ENCODE measurements at places on chromosomes 7 and 10.

DNA sequence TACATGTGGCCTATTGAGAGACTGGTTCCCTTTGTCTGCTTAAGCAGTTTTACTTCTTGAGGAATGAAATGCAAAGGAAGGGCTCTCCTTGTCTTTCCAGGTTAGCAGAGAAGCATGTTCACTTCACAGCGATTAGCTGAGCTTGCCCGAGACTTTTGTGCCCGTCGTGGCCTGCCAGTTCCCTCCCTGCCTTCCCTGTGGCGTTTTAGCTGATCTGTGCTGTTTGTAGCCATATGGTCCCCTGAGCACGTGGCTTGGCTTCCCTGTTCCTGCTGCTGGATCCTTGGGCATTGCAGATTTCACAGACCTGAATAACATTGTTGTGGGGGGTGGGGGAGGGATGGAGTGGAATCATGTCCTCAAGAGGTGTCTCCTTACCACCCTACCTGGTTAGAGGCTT lies 61.8 kb downstream of the SND1 start:
- no peak for DNase-seq

DNA sequence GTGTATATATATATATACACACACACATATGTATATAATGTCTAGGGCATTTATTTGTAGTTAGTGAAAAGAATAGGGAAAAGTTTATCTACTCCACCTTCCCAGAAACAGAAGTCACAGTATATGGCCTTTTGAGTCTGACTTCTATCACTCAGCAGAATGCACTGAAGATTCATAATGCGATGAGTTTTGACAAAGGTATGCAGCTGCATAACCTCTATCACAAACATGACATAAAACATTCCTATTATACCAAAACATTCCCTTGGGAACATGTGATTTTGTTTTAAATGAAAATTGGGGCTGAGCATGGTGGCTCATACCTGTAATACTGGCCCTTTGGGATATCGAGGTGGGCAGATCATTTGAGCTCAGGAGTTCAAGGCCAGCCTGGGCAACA lies 137.3 kb upstream of the EEPD1 start:
- peak; percentile 34 for DNase-seq

DNA sequence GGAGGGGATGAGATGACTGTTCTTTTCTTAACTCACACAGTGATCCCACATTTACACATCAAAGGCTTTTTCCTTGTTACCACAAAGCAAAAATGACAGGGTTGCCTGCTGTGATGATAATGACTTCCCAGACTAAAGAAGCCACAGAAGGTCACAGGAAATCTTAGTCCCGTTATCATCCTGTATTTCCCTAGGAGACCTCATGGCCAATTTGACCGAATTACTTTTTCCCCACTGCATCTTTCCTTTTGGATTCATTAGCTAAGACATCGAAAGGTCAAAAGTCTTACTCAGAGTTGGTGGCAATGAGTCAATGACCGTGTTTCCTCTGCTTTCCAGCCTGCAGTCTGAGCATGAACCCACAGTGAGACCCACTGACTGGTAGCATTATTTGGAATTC lies 130.1 kb upstream of the INHBA start:
- no peak for DNase-seq

GRCh38 chr7:116521046-116521664 lies 3.7 kb upstream of the CAV1 start:
- DNase-seq = no peak

GRCh38 chr7:50266635-50267386 lies 37.7 kb upstream of the IKZF1 start:
- no peak for DNase-seq

GRCh38 chr7:113875224-113875623 lies 43.6 kb downstream of the PPP1R3A start:
- DNase-seq = no peak

DNA sequence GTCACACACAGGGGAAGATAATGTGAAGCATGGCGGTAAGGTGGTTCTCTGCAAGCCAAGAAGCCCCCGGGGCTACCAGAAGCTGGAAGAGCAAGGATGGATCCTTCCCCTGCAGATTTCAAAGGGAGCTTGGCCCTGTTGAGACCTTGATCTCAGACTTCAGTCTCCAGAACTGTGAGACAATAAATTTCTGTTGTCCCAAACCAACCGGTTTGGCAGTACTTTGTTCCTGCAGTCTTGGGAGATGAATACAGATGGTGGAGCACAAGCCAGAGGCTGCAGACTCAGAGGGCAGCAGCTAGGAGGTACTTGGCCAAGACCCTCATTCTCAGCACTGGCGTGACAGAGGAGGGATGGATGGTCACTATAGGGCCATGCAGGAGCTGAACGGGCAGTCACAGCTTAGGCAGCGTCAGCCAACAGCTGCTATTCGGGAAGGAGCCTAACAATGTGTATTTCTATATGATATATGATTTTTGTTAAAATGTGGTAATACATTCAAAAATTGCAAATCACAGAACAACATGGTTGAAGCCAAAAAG lies 387.3 kb downstream of the TNS3 start:
- DNase-seq = no peak

DNA sequence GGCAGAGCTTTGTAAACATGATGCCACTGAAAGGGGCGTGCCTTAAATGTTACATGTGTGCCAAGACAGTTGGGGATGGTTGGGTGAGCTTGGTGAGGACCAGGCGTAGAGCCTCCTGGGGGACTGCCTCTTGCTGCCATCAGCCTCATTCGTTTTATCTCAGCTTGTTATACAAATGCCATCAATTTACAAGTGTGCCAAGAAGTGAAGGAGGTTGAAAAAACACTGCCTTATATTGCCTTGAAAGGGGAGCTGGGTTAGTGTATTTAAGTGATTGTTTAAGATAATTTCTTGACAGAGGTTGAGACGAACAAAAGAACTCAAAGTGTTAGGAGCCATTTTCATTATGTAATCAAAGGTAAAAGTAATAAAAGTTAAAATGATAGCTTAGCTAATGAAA lies 354.7 kb downstream of the PHTF2 start:
- DNase-seq = no peak

DNA sequence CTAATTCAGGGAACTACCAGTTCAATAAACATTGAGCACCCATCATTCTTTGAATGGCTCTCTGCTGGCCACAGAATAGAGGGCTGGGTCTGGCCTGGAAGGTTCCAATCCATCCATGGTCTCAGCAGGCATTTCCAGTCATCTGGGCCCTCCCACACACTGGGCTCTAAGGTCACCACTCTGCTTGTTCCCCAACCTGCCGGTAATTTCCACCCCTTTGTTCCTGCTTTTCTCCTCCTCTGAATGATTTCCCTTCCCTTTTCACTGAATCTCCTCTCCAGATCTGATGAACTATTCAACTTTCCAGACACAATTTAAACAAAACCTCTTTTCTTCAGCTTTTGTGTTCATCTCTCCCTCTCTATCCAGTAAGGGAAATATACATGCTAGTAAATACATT lies 2.6 kb downstream of the BZW2 start:
- no peak for DNase-seq

GRCh38 chr10:29719281-29719675 lies 84.5 kb upstream of the SVIL start:
- no peak for DNase-seq

DNA sequence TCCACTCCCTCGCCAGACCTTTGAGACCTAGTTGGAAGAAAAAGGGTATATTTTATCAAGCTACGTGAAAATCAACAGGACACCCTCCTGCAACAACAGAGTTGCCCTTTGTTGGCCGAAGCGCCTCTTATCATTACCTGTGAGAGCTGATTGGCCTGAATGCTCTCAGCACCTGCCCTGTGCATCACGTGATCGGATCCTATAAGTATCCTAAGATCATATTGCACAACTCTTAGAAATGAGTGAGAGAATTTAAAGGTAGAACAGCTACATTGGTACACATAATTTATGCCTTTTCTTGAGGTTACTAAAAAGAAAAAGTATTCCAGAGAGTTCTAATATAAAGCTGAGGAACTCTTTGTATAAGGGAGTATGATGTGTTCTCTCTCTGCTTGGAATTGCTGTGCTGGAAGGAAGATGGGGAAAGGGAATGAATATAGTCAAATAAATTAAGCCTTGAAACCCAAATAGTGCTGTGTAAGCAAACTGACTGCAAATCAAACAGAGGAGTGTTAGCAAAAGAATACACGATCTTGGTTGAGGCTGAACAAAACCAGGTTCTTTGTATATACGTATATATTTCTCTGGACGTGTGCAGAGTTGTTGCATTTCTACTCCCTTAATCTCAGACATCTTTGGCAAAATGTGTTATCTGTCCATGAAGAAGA lies 69.3 kb downstream of the LRRC4 start:
- no peak for DNase-seq
